ENCODE measurements at places on chromosomes 5 and 9.

DNA sequence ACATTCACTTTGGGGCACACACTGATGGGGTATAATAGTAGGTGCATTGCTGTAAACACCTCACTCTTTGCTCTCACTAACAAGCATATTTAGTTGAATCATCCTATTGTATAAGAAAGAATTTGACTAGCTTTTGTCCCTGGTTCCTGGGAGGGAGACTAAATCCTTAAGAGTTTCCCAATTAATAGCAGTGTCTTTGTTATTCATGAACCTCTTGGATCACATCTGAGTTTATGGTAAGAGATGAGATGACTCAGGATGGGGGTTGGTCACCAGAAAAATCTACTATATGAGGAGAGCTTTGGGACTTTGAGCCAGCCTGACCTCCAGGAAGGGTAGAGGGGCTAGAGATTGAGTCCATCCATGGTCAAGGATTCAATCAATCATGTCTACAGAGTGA is 56.8 kb downstream of the PUM3 start:
- no peak for DNase-seq

DNA sequence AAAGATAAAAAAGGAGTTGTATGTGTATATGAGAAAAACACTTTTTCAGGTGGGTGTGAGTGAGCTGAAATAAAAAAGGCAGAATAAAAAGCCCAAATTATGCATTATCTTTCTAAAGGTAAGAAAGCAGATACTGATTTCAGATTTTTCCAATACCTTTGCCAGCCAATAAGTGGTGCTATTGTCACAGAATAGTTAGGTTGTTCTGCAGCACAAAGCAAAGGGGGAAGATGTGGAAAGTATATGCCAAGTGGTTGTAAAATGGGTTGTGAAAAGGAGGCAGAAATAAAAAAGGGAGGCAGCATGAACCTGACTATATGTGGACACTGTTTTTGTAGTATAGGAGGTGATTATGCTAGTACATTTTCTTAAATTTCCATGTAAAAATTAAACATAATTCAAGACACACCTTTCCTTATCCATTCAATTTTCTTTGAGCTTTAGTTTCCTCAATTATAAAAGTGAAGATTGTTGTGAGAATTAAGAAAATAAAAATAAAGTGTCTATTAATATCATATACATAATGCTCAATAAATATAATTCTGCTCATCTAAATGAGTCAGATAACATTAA is 106.7 kb downstream of the SMIM15 start:
- no peak for DNase-seq

DNA sequence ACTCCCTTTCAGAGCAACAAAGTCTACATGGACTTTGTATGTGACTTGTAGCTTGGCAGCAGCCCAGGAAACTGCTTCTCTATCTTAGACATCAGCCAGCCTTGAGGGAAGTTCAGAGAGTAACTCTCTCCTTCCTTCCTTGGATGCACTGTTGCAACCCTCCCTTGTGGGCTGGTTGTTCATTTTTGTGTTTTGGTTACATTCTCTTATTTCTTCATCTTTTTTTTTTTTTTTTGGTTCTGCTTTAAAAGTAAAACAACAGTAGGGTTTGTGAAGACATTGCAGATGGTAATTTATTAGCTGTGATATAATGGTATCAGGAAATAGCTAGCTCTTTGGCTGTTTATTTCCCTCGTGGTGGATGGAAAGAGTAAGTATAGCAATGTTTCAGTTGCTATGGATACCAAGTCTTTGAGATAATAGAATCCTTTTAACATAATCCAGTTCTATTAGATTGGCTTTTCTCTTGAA is 97.9 kb upstream of the MAMDC2 start:
- no peak for DNase-seq

DNA sequence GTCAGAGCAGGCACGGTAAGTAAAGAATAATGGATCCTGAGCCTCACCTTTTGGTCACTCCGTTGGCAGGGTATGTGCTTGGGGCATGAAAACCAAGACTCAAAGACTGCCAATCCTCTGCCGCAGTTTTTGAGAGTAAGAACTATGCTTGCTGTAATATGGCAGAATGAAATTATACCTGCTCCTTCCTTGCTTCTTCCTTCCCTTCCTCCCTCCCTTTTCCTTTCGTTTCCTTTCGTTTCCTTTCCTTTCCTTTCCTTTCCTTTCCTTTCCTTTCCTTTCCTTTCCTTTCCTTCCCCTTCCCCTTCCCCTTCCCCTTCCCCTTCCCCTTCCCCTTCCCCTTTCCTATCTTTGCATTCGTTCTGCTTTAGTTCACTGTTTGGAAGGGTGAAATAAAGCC is 43.9 kb downstream of the SH3GL2 start:
- DNase-seq, result no peak

- DNase-seq, result no peak
These were observed 14.9 kb downstream of the SPAAR start for GRCh38 chr9:35923927-35924763.

GRCh38 chr5:39072925-39073766 is 1.1 kb downstream of the RICTOR start:
- DNase-seq, result peak; percentile 52

DNA sequence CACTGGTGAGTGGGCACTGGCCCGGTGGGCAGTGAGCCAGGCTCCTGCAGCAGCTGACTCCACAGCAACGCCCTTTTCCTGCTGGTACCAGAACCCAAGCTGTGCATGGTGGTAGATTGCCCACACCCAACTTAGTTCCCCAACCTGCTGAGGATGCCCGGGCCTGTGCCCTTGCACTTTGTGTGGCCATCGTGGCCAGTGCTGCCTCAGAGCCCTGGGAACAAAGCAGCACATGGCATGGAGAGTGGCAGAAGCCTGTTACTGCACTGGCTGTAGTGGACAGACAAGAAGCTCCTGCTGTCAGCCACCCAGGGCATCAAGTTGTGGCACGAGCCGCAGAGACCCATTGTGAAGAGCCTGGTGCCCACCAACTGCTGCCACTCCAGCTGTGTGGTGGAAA is 612.9 kb downstream of the DNAH5 start:
- DNase-seq, result no peak

GRCh38 chr9:130701059-130702022 is 7.8 kb downstream of the EXOSC2 start:
- peak; percentile 92 for DNase-seq
